Mesothelial cell of epicardium (in vitro differentiated cells): ENCODE measurements at places on chromosomes 16 and 17.

GRCh38 chr16:24118126-24118821 lies 137.9 kb upstream of the CACNG3 start:
- no peak for DNase-seq

DNA sequence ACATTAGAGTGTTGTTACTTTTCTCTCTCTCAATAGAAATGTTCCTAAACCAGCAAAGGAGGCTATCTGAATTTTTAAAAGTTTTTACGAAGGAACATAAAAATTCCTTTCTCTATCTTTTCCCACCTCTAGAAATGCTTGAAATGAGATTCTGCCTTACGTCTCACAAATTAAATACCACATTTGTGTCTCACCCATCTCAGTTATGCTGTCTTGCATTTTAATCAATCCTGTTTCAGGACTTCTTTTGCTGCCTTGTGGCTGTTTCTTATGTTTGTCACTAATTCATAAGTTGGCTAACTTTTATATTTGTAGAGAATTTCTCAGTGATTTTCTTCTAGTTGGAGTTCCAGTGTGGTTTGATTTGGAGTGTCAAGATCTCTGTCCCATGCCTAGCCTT lies 3.5 kb downstream of the OMG start:
- DNase-seq: no peak

DNA sequence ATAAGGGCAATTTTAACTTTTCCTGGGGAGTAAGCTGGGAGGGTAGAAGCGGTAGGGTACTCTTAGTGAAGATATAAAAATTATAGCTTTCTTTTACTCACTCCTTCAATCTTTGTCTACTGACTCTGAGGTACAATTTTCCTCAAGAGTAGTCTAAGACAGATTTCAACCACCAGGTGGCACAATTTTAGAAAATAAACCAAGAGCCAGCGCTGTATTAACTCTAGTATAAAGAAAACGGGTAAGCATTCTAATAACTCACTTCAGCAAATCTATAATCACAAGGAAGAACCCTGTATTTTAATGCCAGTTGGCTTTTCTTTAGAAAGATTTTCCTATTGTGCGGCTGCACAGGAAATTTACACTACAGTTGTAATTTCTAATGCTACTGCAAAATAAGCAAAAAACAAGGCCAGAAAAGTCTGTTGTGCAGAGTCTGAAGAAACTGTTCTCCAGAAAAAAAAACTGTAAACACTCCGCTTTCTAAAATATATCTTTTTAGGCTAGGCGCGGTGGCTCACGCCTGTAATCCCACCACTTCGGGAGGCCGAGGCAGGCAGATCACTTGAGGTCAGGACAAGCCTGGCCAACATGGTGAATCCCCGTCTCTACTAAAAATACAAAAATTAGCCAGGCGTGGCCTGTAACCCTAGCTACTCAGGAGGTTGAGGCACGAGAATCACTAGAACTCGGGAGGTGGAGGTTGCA lies 1.9 kb downstream of the CMC2 start:
- no peak for DNase-seq

- no peak for DNase-seq
Measured at GRCh38 chr17:52096056-52096455, 62.5 kb downstream of the CA10 start.

- no peak for DNase-seq
Measured at GRCh38 chr16:56438038-56438437, 12.7 kb upstream of the AMFR start.

DNA sequence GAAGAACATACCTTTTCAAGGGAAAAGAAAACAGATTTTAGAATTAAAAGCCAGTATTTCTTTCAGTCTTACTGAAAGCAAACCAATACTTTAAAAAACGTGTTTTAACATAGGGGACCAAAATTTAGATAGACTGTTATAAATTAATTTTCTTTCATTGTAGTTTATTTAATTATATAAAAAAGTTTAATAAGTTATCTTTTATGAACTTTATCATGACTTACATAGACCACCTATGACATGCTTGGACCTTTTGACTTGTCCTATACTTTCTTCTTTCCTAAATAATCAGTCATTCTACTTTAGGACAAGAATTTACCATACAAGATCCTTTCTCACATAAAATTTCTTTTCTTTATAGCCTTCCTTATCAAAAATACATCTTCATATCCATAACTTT lies 102.0 kb upstream of the HAS3 start:
- DNase-seq: no peak

DNA sequence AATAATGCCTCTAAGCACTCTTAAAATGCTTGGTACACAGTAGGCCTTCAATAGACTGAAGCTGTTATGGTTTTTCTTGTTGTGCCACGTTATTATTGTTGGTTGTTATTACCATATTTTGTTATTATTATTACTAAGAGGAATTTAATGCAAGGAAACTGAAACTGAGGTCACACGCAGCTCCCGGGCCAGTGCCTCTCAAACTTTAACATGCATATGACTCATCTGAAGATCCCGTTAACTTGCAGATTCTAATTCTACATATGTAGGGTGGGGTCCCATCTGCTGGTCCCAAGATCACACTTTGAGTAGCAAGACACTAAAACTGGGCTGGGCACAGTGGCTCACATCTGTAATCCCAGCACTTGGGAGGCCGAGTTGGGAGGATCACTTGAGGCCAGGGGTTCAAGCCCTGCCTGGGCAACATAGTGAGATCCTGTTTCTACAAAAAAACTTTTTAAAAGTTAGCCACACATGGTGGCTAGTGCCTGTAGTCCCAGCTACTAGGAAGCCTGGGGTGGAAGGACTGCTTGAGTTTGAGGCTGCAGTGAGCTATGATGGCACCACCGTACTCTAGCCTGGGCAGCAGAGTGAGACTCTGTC lies 888 bp downstream of the ACSM5 start:
- DNase-seq: no peak

DNA sequence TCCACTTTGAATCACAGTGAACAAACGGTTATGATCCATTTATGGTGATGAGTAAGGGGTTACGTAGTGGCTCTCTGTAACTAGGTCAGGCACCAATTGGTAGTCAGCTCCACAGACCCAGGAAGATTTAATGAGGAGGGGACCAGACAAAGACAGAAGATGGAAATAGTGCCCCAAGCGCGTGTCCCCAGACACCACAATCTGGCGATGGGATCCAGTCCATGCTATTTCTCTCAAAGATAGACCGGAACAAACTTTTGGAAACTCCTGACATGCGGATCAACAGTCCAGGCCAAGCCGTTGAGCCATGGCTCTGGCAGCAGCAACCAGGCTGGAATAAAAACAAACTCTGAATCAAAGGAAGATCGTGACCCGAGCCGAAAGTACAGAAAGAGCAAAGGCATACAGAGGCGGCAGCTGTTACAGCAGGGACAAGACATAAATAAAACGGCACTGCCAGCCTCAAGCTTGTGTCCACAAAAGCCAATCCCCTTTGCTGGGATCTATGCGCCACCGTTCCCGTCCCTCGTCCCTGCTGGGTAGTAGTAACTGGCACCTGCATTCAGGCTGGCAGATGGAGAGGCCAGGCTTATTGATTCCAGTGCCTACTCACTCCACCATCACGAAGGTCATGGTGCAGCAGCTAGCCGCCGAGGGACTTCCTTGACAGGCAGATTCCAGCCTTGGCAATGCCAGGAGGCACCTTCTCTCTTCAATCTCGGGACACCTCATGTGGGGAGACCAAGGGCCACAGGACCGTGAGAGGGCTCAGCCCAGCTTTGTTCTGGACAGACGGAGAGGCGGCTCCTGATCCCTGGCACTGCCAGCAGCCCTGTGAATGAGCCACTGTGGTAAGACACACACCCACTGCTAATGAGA lies 50.2 kb downstream of the CDH11 start:
- no peak for DNase-seq
